Occipital lobe (tissue), 3 donors: ENCODE measurements at places on chromosomes 7 and 10.

GRCh38 chr10:89553064-89553734 is 17.8 kb upstream of the SLC16A12 start:
- no peak for DNase-seq

GRCh38 chr7:29005829-29006228 is 47.7 kb upstream of the TRIL start:
- DNase-seq: no peak

- no peak for DNase-seq
Measured at GRCh38 chr10:9878383-9878782, 1139.3 kb upstream of the CELF2 start.

DNA sequence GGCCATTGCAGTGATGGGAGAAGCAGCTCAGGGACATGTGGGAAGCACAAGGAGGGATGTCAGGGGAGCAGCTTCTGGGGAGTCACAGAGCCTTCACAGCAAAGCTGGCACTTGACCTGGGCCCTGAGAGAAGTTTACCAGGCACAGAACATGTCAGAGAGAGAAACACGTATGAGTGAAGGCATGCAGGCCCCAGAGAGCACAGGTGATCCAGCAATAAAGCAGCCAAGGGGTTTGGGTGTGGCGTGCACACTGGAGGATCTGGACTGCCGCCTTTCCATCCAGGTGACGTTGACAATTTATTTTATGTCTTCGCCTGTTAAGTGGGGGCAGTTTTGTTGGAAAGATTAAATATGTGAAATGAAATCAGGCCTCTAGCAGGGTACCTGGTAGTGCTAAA is 252.6 kb upstream of the COBL start:
- no peak for DNase-seq

DNA sequence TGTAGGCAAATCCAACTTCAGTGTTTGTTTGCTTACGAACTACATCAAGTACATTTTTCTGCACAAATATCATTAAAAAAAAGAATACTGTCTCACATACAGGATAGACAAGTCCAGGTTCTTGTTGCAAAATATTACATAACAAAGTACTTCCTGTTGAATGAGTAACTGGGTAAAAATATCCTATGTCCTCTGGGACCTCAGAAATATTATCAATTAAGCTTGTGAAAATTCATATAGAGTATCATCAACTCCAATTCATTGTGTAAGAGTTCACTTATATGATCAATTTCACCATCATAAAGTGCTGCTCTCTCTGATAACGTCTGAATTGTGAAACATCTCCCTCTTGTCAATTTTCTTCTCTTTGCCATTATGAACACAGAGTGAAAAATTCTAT is 22.6 kb downstream of the HERC4 start:
- DNase-seq: no peak

- DNase-seq: no peak
Measured at GRCh38 chr10:11527691-11528255, 83.7 kb downstream of the USP6NL start.

DNA sequence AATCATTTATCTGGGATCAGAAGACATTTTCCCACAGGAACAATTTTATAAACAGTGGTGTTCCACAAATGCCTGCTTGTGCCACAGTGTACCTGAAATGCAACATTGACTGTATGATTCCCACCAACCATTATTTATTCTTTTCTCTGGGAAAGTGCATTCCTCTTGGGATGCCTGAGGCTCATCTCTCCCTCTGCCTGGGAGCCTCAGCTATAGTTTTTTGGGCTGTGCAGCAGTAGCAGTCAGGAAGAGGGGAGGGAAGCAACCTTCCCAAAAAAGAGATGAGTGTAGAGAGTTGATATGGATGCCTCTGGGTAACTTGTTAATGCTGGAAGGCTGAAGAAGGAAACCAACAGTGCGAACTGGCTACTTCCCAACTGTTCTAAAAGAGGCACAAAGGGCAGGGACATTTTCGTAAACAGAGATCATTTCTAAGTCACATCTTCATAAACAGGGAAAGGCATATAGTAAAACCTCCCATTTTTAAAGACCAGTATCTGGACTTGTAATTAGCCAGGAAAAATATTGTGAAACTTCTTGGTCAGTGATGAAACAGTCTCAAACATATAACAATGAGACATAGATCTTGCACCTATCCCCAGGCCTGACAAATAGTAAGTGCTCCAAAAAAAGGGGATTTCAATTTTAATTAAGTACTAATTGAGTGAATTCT is 1.4 kb upstream of the CALD1 start:
- no peak for DNase-seq

DNA sequence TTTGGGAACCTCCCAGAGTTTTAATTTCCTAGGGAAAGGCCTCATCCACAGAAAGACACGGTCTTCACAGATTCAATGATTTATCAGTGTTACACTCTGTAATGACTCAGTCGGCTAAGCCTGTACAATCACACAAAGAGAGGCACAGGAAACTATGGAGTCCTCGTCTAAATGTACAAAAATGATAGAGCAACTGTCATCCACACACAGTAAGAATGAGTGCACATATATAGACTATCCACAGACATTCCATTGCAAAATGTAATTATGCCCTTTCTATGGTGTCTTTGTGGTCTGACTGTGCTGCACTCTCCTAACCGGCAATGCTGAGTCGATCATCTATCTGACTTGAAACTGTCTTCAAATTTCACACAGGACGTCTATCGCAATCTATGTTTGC is 3.5 kb upstream of the NAMPT start:
- DNase-seq: no peak

- DNase-seq: no peak
Measured at GRCh38 chr10:105990529-105990928, 1174.0 kb downstream of the SORCS1 start.

DNA sequence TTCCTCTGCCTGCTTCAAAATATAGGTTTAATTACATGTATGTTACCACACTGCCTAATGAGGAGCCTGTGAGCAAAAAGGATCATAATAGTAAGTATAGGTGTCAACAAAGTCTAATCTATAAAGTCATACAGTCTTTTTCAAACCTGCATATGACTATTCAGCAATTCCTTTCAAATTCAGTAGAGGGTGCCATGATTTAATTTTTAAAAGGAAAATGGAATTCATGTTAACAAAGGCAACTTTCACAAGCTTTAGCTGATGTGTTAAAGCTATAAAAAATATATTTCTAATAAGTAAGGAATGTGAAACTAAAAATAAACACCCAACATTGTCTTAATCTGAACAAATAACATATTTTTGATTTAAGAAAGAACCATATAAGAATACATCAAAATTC is 52.1 kb downstream of the MPP7 start:
- no peak for DNase-seq

GRCh38 chr7:157978766-157979165 is 608.9 kb downstream of the PTPRN2 start:
- no peak for DNase-seq

DNA sequence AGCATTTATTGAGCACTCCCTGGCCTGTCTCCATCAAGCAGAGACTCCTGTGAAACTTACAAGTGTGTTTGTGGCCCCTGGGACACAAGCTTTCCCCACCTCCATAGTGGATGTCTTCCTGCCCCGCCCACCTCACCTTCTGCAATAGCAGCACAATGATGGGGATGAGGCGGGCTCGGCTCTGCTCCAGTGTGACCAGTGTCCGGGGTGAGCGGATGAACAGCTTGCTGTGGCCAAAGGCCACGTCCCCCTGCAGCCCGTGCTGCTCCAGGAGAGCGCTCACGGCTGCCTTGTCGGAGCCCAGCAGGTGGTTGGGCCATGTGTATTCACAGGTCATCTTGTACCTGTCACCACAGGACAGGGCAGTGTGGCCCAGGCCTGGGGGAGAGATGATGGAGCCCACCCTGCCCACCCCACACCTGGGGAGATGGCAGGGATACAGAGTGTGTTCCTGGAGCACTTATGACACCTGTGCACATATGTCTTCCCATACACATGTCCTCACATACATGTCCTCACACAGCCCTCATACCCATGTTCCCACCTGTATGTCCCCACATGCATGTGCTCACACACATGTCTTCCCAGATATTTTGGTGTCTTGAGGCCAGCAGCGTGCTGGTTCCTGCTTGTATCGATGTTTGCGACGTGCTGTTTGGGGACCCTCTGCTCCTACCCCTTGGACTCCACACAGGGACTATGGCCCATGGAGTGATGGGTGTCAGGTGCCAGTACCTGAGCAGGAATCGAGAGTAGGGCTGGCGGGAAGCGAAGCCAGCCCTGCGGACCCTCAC is 12.7 kb downstream of the MYO1G start:
- no peak for DNase-seq

GRCh38 chr10:124678557-124679240 is 65.5 kb downstream of the FAM53B start:
- DNase-seq: no peak

DNA sequence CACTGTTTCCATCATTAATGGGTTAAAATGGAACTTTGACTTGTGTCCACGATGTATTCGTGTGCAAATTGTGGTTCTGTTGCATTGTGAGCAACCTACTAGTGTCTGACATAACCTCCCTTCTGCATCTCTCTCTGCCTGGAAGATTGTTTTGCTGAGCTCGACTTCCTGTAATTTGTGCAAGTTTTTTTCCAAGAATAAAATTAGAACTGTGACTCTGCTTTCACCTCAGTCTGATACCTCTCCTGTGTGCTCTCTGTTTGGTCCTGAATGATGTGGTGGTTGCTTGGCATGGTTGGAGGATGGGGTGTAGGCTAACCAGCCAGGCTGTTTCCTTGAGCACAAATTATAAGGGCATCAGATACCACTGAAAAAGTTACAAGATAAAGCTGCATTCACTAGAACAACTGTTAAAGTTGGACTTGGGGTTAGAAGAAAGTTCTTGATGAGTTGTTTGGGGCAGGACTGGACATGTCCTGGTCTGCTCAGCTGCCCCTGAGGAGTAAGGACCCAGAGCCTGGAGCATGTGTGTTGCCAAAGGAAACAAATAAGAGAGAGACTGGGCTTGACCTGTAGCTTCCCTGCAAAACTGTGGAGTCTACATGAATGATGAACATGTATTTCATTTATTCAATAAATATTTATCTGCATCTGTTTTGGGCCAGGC is 1.9 kb upstream of the VOPP1 start:
- no peak for DNase-seq

GRCh38 chr10:132539894-132540293 is 2.3 kb downstream of the INPP5A start:
- DNase-seq: no peak

DNA sequence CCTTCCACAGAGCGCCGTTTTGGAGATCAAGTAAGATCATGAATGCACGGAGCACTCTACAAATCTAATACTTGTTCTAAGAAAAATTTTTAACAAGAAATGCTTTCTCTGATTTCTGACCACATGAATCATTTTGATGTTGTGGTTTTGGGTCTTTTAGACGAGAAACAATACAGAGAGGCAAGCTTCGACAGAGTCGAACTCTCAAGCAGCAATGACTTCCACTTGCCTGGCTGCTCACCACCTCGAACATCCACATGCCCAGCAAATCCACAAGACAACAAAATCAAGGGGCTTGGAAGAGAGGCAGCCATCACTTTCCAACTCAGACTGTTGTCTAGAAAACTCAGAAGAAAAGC is 69.4 kb upstream of the GSDME start:
- no peak for DNase-seq

GRCh38 chr7:45256309-45256708 is 98.7 kb downstream of the RAMP3 start:
- no peak for DNase-seq

GRCh38 chr7:24727154-24728120 is 29.8 kb downstream of the GSDME start:
- DNase-seq: no peak

GRCh38 chr7:114085313-114085591 is 166.4 kb upstream of the PPP1R3A start:
- DNase-seq: no peak

DNA sequence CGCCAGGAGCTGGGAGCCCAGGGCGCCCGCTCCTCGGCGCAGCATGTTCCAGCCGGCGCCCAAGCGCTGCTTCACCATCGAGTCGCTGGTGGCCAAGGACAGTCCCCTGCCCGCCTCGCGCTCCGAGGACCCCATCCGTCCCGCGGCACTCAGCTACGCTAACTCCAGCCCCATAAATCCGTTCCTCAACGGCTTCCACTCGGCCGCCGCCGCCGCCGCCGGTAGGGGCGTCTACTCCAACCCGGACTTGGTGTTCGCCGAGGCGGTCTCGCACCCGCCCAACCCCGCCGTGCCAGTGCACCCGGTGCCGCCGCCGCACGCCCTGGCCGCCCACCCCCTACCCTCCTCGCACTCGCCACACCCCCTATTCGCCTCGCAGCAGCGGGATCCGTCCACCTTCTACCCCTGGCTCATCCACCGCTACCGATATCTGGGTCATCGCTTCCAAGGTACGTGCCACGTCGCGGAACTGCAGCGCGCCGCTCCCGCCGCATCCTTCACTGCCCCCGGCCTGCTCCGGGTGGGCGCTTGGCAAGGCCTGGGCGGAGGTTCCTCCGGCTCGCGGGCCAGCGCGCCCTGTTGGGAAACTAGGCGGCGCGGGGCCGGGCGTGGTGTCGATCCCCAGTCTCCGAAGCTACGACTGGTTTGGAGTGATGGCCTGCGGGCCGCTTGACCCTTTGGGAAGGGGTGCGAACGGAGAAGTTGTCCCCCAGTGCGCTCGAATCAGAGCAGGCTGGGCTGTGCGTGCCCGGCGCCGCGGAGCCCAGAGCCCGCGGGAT is 868 bp downstream of the EMX2 start:
- no peak for DNase-seq

DNA sequence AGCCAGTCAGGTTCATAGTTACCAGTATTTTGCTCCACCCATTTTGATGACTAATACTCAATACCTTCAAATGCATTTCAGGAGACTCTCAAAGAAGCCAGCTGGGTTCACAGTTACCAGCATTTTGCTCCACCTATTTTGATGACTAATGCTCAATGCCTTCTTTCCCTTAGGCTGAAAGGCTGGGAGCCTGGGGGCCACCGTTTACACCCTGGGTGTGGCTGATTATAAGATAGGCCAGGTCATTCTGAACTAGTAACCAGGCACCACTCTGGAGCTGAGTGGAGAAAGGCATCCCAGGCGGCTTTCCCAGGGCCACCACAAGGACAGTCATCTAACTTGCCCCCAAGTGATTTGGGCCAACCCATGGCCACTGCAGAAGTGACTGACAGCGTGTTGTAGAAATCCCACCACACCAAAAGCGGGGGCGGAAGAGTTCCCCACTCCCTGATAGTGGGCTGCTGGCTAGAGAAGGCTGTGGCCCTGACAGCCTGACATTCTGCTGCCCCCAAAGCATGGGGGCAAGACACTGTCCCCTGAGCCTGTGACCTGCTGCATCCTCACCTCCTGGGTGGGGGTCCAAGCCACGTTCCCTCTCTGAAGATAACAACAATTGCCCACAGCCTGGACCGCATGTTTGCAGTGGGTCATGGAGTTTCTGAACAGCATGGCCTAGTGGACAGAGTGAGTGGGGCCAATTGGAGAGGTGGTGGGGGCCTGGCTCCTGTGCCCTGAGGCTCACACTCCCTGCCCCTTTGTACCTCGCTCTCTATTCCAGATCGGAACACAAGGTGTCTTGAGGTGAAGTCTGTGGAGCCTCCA is 23.0 kb upstream of the ZNF488 start:
- DNase-seq: no peak

GRCh38 chr7:105017657-105018365 is 3.8 kb downstream of the KMT2E start:
- no peak for DNase-seq

DNA sequence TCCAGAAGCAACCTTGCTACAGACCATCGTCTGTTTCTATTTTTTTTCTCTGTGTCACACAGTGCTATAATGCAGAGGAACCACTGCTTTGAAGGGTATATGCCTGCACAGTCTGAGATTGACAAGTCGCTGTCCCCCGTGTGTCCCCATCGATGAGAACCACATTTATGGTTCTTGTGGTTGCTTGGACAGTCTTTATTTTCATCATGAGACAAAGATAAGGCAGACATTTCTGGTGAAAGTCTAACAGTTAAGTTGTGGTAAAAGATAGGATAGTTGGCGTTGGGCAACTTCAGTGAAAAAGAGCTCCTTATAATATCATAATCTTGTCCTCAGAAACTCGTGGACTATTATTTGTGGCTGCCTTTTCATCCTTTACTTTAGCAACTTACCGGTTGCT is 6.3 kb upstream of the AKR1E2 start:
- no peak for DNase-seq
